ENCODE measurements at places on chromosomes 2 and 18.

- DNase-seq = no peak
Measured at GRCh38 chr2:130972410-130972809, 120.8 kb downstream of the FAM168B start.

DNA sequence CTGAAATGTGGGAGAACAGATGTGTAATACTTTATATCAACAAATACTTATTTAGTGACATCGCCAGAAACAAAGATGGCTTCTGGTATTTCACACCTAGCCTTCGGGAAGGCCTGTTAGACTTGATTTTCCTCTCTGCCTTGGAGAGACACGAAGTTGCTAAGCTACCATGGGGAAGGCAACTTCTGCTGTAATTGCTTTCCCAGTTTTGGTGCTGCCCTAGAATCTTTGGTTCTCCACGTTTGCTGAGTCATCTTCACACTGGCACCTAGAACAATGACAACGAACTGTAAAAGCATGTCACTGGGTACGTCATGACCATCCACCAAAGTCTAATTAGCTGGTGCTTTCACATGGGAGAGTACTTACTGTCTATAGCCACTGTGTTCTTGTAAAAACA is 58.7 kb upstream of the ACTR3 start:
- no peak for DNase-seq

GRCh38 chr2:119792907-119793312 is 33.2 kb downstream of the PTPN4 start:
- no peak for DNase-seq

DNA sequence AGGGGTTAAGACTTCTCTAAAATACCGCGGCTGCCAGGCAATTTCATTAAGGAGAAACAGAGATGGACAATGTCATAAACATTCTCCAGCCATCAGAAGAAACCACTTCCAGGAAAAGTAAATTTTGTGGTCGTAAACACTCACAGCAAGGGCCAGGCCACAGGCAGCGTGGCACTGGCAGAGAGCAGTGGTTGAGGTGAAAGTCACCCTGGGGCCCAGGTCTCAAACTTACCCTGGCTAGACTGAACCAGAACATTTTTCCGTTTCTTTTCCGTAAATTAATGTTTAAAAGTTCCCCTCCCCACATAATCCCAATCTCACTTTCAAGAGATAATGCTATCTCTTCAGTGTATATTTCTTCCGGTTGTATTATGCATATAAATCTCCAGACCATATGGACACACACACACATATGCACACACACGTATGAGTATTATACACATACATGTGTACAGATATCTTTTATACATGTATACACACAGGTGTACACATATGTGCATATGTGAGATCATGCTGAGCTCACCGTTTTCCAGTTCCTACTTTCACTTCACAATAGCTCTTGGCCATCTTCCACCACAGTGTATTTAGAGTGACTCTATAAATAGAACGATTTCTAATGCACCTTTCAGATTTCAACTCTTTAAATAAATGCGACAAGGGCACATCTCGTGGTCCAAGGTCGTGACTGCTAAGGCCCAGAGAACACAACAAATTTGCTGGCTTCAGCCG is 90.1 kb downstream of the MALT1 start:
- DNase-seq = no peak

- no peak for DNase-seq
Measured at GRCh38 chr18:48195787-48196186, 213.4 kb downstream of the ZBTB7C start.

DNA sequence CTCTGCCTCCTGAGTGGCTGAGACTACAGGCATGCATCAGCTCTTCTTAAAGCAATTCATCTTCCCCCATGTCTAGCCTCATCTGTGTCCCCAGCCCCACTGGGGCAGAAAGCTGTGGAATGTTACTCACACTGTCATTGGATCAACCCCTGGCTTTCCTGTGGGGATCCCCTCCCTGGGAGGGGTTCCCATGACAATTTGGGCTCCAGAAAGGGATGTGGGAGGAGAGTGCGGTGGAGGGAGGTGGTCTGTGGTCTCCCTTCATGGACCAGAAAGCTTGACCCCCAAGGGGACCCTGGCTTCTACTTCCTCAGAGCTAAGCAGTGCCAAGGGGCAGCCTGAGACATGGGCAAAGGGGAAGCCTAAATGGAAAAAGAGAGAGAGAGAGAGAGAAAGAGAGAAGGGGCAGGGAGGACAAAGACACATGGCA is 1.3 kb downstream of the NGEF start:
- DNase-seq = no peak

- DNase-seq = no peak
Measured at GRCh38 chr2:85802354-85803103, 48.7 kb downstream of the ATOH8 start.

DNA sequence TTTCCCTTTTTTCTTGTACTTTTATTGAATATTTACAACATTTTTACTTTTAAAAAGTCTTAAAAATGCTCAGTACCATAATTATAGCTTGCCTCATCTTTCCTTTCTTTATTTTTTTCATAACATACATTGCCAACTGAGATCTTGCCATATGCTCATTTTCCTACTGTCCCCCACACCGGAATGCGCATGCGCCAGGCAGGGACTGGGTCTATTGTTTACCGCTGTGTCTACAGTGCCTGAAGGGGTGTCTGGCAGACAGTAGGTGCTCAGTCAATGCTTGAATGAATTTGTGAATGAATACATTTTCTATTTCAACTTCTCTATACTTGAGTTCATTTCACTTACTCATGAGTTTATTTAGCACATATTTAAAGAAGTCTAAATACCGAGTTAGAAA is 158.0 kb downstream of the CYP26B1 start:
- DNase-seq = no peak

DNA sequence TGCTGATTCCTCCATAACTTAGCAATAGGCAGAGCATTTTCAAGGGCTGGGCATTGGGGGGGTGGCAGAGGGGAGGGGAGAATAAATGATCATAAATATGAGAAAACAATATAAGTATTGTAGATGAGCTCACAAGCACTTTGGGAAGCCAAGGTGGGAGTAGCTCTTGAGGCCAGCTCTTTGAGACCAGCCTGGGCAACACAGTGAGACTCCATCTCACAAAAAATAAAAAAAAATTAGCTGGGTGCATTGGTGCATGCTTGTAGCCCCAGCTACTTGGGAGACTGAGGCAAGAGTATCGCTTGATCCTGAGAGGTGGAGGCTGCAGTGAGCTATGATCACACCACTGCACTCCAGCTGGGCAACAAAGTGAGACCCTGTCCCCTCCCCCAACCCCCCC is 75.9 kb downstream of the MYCN start:
- DNase-seq = no peak

GRCh38 chr2:95328358-95329125 is 31.4 kb downstream of the KCNIP3 start:
- no peak for DNase-seq

- no peak for DNase-seq
Measured at GRCh38 chr18:34844732-34845459, 134.8 kb downstream of the DTNA start.

DNA sequence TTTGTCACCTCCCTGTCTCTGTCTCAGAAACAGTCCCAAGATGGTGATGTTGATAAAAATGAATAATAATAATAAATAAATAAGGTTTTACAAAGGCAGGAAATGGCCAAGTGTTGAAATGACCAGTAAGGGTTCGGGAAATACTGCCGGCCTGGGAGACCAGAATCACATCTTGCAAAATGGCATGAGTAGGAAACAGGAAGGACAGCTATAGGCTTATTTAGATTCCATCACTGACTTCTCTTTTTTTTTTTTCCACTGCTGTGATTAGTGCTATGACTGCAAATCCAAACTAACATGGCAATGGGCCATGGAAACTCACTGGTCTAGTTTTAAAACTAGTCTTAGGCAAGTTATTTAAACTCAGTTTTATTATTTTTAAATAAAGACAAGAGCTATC is 60.6 kb downstream of the SCN1A start:
- DNase-seq = no peak

All from T-helper 2 cell (primary cell).